NCI-H774 (cell line): ENCODE measurements at places on chromosomes 7 and 10.
A peak's percentile ranks its signal among the peaks of the same experiment; 100 is the strongest.

DNA sequence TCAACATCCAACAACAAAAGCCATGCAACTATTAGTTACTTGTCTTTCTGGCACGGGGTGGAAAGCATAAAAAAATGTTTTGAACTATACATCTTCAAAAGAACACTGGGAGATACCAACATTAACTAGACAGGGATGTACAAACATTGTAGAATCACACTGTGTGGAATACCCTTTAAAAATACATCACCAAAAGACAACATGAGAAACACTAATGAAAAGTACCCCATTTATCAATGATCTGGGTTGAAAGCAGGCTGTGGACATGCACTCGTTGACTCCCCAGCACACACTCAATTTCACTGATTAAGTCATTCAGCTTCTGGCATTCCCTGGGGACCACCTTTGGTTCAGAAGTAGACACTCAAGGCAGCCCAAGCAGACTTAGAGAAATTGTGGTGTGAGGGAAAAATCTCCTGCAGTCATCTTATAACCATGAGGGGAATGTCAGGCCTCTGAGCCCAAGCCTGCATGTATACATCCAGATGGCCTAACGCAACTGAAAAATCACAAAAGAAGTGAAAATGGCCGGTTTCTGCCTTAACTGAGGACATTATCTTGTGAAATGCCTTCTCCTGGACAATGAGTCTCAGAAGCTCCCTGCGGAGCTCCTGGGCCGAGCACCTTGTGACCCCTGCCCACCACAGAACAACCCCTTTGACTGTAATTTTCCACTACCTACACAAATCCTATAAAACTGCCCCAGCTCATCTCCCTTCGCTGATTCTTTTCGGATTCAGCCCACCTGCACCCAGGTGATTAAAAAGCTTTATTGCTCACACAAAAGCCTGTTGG lies 53.0 kb downstream of the CACUL1 start:
- DNase-seq = no peak

DNA sequence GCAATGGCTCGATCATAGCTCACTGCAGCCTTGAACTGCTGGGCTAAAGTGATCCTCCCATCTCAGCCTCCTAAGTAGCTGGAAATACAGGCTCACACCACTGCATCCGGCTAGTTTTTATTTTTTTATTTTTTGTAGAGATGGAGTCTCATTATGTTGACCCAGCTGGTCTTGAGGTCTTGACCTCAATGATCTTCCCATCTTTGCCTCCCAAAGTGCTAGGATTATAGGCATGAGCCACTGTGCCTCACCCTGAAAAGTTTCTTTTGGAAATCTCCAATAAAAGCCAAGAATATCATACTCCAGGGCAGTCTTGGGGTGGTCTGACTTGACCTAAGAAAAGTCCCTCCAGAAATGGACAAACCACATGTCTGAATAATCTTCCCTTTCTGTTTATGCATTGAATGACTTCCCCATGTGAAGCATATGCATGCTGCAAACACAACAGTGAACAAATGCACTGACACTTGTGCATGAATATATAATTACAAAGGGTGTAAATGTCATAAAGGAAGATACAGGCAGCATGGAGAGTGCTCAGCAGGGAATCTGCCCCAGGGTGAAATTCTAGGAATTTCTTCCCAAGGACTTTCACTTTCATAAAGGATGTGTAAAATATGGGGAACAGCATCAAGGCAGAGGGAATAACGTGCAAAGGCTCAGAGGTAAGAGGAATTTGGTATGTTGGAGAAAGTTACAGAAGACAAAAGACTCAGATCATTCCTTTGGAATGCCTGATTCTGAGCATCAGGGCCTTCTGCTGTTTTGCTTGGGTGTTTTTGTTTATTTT lies 142.4 kb upstream of the LYZL1 start:
- no peak for DNase-seq

DNA sequence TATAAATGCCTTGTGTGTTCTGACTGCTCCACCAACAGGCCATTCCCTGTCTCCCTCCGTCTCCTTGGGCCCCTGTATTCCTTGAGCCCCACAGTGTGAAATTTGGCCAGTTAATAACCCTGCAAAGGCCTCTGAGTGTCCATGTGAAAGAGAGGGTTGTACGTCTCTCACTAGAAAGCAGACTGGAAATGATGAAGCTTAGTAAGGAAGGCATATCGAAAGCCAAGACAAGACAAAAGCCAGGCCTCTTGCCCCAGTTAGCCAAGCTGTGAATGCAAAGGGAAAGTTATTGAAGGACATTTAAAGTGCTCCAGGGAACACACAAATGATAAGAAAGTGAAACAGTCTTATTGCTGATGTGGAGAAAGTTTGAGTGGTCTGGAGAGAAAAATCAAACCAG lies 680.2 kb downstream of the SDK1 start:
- DNase-seq = no peak

DNA sequence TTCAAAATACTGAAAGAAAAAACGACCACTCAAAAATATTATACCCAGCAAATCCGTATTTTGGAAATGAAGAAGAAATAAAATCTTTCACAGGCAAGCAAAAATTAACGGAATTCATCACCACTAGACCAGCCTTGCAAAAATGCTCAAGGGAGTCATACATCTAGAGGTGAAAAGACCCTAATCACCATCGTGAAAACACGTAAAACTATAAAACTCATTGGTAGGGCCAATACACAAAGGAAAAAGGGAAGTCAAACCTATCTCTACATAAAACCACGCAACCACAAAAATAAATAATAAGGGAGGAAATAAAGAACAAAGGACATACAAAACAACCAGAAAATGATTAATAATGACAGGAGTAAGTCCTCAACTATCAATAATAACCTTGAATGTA lies 6.6 kb upstream of the AKR1B1 start:
- no peak for DNase-seq

GRCh38 chr10:124013916-124014315 lies 79.5 kb downstream of the CHST15 start:
- DNase-seq = no peak

DNA sequence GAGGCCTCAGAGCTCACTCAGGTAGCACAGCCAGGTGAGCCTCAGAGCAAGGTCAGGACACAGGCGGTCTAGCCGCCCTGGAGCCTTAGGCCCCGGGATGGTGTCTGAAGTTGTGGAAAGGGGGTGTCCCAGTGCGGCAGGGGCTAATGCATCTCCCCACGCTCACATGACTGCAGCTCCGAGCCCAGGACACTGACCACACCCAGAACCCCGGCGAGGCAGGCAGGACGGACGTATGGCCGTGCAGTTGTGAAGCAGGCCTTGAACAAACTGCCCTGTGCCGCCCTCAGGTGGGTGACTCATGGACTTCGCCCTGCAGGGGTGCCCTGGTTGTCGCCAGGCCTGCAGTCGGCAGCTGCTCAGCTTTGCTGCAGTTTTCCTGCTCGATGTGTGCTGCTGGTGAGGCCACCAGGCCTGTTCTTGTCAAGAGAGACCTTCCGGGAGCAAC lies 5.0 kb upstream of the PRKAR1B start:
- DNase-seq = peak; percentile 72
